ENCODE measurements at places on chromosomes 1 and 21.

DNA sequence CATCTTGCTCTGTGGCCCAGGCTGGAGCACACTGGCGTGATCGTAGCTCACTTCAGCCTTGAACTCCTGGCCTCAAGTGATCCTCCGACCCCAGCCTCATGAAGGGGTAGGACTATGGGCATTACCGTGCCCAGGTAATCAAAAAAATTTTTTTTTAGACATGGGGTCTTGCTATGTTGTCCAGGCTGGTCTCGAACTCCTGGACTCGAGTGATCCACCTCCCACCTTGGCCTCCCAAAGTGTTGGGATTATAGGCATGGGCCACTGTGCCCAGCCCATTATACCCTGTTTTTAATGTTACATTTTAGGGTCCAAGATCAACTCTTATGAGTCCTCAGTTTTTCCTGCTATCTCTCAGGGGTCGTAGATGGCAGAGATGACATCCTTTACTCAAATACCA lies 6.3 kb downstream of the MRAP start:
- DNase-seq, result no peak

- DNase-seq, result no peak
Observed at GRCh38 chr21:42649122-42650032, 4.0 kb upstream of the PDE9A start.

- no peak for DNase-seq
Observed at GRCh38 chr1:116988248-116988647, 13.3 kb upstream of the CD101 start.

- no peak for DNase-seq
Observed at GRCh38 chr1:117594261-117594990, 11.4 kb upstream of the TENT5C start.

DNA sequence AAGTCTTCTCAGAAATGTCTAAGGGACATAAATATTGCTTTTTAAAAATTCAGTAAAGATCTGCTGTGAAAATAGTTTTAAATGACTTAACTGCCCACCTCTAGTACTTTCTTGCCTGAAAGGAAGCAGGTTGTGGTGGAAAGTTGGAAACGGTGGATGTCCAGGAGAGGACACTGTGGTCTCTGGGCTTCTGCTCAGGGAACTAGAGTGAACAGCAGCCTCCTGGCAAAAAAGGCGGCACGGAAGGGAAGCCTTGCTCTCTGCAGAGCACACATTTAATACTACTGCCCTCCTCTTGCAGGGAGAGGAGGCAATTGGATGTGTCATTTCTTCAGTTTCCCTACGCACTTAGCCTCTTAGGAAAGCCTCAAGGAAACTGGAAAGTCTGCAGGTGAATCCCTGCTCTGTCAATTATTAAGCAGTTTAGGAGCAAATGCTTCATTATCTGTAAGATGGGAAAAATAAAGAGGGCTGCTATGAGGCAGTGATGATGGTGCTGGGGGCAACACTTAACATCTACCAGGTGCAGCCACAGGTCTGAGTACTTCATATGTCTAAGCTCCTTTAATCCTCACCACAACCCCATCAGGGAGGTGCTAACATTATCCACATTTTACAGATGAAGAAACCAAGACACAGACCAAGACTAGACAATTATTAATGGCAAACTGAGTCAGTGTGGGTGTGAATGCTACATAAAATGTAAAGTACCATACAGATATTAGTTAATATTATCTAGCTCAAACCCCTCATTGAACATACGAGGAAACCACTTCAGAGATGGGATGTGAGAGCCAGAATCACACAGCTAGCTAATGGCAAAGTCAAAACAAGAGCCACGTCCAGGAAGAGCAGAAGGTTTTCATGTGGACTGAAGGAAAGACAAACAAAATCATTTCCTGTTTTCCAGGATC lies 108.9 kb upstream of the ADAR start:
- no peak for DNase-seq

DNA sequence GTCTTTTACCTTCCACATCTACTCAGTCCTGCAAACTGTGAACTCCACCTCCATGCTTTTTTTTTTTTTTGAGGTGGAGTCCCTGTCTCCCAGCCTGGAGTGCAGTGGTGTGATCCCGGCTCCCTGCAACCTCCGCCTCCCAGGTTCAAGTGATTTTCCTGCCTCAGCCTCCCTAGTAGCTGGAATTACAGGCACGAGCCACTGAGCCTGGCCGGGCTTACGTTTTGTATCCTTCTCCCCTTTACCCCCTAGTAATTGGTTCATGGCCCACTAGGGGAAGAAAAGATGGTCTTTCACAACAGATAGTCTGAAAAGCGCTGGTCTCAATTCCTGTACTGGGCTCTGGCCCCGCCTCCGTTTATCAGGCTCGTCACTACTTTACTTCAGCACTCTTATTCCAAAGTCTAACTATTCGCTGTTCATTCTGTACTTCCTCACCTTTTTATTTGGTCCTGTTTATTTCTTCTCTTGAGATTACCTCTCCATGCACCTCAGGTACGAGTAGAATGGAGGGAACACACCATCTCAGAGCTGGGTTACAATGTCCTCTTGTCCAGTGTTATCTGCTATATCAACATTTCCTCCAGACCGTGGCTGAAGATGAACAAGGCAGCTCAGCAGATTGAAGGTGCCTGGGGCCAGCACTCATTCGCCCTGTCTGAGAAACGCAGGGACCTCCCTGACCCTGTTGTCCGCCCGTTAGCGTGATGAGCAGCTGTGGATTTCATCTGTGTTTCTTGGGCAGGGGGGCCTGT lies 16.2 kb downstream of the CNST start:
- no peak for DNase-seq

DNA sequence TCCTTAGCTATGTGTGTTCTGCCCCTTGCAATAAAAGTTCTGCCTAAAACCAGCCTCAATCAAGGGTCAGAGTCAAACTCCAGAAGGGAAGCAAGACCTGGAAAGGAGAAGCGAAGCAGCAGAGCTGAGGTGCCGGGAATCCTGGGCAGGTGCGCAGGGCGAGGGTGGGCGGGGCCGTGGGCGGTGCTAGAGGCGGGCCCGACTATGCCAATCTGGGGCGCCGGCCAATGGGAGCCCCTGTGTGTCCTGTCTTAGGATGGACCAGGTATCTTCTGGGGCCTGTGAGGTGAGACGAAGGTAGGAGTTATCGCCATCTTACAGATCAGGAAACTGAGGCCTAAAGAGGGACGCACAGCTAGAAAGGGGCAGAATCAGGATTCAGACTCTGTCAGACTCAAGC lies 120.3 kb downstream of the PTPRU start:
- DNase-seq, result no peak

GRCh38 chr1:170460001-170460400 lies 72.0 kb upstream of the GORAB start:
- DNase-seq, result no peak

- DNase-seq, result no peak
Observed at GRCh38 chr1:8348047-8348776, 30.3 kb downstream of the SLC45A1 start.

GRCh38 chr1:119902775-119903442 lies 6.6 kb upstream of the ADAM30 start:
- DNase-seq, result no peak

DNA sequence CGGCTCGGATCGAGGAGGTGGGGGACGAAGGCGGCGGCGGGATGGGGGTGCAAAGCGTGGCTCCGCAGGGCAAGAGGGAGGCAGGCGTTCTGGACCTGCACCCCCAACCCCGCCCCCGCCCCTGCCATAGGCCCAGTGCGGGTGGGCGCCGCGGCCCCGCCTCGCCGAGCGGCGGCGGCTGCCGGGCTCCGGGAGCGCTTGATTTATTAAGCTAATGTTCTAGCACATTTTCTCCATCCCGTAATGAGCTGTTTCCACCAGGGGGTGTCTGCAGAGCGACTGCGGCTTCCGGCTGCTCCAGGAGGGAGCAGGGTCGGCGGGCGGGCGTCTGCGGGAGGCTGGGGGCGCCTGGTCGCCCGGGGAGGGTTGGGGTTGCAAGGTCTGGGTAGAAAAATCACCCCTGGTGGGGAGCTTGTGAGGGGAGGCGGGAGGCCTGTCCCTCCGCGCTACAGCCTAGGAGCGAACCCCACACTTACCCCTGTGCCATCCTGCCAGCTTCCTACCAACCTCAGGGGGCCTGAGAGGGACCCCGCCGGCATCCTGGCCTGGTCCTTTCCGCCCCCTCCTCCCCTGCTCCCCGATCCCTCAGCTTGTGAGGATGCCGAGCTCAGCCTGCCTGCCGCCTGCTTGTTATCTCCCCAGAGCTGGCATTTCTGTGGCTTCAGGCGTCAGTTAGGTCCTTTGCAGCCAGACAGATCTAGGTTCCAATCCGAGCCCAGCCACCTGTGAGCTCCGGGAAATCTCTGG lies 48.5 kb upstream of the ACOT11 start:
- no peak for DNase-seq

GRCh38 chr1:68959461-68960030 lies 462.7 kb upstream of the DEPDC1 start:
- DNase-seq, result no peak

Measured in activated T-cell treated with anti-CD3 and anti-CD28 coated beads for 1 hour (primary cell).